ENCODE measurements at places on chromosomes 7 and 10. TPM values are rescaled to one million over a fixed set of nuclear protein-coding genes. Genes with fewer than 3 reads are reported as not detected.
A peak's percentile ranks its signal among the peaks of the same experiment; 100 is the strongest.

The ACSL5 gene
- total RNA-seq: 0.17 TPM

The TMEM168 gene
- total RNA-seq: 13.1 TPM

The RTKN2 gene
- total RNA-seq: 6.2 TPM

The CELF2 gene
- 9.7 TPM for total RNA-seq

The GPC2 gene
- total RNA-seq: not detected

The DKK1 gene
- total RNA-seq: not detected

The DPYSL4 gene
- total RNA-seq: not detected

The NUP42 gene
- 60.0 TPM for total RNA-seq

The GOLGA7B gene
- 0.33 TPM for total RNA-seq

The HTRA1 gene
- total RNA-seq: 41.7 TPM

The BLVRA gene
- total RNA-seq: 22.0 TPM

The HTR7 gene
- 16.8 TPM for total RNA-seq

The GDF10 gene
- not detected for total RNA-seq

The SFTPA2 gene
- not detected for total RNA-seq

The CPVL gene
- 0.50 TPM for total RNA-seq

GRCh38 chr10:120656107-120656506 lies 195.1 kb upstream of the WDR11 start:
- no peak for DNase-seq

- DNase-seq: no peak
These were observed 81.5 kb upstream of the AFAP1L2 start for GRCh38 chr10:114485696-114486400.

- DNase-seq: peak; percentile 65
These were observed 3.5 kb downstream of the CCDC201 start for GRCh38 chr7:45869426-45869825.

GRCh38 chr10:93494494-93494893 lies 1.9 kb upstream of the CEP55 start:
- no peak for DNase-seq

GRCh38 chr7:89332026-89332425 lies 536.5 kb upstream of the TEX47 start:
- peak; percentile 5 for DNase-seq

DNA sequence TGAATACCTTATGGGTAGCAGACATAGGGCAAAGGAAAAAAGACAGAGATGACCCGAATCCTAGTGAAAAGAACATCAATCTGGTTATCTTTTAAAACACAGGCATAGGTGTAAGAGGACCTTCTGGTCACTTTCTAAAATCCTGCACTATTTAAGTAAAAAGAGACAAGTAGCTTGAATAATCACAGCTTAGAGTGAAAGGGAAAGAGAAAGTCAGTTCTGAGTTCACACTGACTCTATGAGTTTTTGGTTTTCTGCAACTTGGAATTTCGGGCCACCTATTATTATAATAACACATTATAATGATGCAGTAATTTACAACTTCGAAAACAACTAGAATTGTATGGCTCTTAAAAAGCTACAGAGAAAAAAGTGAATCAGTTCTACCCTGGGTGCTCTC lies 247.8 kb downstream of the DOCK4 start:
- no peak for DNase-seq

DNA sequence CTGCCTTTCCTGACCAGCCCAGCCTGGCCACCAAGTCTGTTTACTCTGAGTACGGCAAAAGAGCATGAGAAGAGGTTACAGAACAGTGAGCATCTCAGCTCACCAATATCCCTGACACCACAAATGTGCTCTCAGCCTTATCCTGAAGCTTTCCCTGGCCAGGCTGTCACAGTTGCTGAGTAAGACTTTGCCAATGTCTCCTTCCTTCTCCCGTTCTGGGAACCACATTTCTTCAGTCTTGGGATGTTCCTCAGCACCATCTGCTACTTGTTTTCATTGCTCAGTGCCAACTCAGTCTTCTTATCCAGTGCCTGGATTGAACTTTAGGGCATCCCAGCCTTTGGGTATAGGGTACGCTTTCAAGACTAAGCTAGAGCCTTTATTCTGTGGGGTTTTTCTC lies 7.1 kb upstream of the KCNIP2 start:
- no peak for DNase-seq

DNA sequence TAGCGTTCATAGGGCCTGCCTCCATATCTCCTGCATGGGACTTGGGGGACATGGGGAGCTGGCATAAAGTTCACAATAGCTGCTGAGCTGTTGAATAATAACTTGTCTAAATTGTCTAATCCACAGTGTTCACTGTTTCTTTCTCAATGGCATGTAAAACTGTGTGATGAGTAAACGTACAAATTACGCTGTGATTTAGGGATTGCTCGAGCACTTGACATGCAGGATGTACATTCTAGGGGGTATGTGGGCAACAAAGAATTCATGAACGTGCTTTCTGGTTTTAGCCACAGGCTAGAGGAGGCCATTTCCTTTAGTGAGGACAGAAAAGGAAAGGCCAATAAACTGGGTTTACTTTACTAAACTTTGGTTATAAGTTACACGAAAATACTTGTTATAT lies 534.2 kb upstream of the ZWINT start:
- DNase-seq: peak; percentile 2

GRCh38 chr10:76411729-76412435 lies 980.5 kb downstream of the LRMDA start:
- no peak for DNase-seq

DNA sequence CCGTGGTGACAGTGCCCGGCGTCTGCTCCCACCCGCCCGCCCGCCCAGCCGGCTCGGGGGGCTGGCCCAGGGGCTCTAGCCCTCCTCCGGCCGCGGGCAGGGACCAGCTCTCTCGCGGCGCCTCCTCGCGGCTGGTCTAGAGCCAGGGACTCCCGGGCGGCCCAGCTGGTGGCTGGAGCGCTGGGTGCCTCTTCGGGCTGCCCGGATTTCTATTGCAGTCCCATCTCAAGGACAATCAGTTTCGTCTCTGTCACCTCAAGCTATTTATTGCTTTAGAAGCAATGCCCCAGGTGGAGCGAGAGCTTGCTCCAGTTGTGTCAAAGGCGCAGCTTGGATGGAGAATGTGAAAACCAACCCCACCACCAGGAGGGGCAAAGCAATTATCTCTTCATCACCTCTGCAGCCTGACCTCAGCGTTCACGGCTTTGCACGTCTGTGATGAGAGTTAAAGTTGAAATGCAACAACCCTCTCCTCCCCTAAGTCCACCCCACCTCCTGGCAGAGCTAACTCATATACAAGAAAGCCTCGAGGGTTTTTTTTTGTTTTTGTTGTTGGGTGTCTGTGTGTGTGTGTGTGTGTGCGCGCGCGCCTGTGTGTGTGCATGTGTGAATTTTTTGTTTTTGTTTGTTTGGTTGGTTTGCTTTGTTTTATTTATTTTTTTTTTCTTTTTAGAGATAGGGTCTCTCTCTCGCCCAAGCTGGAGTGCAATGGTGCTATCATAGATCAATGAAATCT lies at the start of gene ITGA8:
TSS of gene ITGA8 (minus strand) at position 24 of the 736 bp plus-strand sequence. CDS start 151 bp downstream, outside the sequence.
- no peak for DNase-seq

- no peak for DNase-seq
These were observed 102.4 kb downstream of the EGFR start for GRCh38 chr7:55121249-55121648.

GRCh38 chr10:68261132-68261856 lies 29.4 kb upstream of the ATOH7 start:
- DNase-seq: peak; percentile 11

DNA sequence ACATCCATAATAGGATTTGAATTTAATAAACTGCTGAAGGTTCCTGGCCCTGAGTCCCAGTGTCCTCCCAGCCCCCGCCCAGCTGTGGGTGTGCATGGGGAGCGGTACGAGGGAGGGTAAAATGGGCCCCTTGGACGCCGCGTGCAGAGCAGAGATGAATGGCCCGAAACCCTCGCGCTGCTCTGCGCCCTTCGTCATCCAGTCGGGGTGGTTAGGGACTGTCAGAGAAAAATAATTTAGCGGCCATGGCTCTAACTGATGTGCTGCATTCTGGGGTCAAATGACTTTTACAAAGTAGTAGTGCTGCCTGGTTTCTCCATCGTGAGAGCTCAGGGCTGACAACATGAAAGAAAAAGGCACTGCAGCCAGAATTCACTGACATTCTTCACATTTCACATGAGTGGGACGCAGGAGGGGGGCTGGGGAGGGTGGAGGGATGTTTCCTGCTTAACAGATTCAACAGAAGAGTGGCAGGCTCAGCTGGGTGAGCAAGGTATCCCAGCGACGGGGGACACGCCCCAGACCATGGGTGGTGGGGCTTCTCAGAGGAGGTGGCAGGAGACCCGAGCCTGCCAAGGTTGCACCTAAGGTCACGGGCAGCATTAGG lies 304.5 kb downstream of the WDR37 start:
- no peak for DNase-seq

DNA sequence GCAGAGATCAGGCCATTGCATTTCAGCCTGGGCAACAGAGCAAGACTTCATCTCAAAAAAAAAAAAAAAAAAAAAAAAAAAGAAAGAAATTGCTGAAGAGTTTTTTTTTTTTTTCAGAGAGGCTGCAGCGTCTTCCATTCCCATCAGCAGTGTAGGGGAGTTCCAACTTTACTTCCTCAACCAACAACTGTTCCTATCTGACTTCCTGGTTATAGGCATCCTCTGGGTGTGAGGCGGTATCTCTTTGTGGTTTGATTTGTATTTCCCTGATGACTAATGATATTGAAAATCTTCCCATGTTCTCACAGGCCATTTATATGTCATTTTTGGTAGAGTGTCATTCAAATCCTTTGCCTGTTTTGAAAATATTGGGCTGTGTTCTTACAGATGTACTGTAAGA lies 40.2 kb downstream of the PRTFDC1 start:
- peak; percentile 68 for DNase-seq

GRCh38 chr7:77217474-77218185 lies 18.0 kb upstream of the FGL2 start:
- peak; percentile 23 for DNase-seq

DNA sequence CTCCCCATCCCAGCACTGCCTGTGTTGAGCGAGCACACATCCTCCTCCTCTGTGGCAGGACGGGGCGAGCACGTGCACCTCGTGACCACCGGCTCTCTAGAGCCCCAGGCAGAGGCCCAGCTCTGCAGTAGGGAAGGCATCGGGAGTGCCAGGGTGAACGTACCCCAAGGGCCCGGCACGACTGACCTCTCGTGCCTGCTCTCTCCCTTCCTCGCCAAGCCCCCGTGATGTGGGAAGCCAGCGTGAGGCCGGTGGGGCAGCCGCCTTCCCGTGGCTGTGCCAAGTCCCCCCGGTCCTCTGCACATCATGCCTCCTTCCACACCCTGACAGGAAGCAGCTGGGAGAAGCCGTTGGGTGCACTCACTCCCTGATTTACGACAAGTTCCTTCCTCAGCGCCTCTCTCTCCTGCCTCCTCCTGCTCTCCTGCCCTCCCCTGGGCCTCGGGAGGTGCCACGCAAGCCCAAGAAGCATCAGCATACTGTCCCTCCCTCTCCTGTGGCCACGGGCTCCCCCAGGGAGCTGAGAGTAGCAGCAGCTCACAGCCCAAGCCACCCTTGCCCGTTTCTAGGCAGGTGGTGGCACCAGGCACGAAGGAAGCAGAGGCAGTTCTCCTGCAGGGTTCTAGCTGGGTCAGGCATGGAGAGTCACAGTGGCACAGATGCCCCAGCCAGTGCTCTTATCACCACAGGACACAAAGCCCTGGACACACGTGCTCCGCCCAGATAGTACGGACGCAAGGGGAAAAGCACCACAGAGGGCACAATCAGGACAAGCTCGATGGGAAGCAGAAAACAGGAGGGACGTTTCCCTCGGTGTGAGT lies 47.0 kb downstream of the AMZ1 start:
- DNase-seq: no peak

DNA sequence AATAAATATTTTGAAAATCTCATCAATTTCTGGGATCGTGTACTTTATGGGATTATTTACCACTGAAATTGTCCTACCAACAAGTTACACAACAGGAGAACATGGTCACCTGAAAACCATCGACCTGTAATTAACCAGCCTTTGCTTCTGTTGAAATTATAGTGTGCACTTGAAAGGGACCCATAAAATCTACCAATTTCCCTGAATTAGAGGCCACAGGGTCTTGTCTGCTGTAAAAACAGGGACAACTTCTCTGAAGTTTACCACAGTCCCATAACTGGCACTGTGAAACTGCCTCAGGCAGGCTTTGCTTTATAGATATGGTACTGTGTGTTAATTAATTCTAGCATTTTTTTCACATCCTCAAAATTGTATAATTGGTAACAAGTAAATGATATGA lies 37.7 kb downstream of the RAB19 start:
- DNase-seq: no peak

- DNase-seq: peak; percentile 53
These were observed 36.7 kb downstream of the SPAM1 start for GRCh38 chr7:123961771-123962170.

GRCh38 chr10:100829933-100830727 lies 82.6 kb upstream of the SLF2 start:
- no peak for DNase-seq

DNA sequence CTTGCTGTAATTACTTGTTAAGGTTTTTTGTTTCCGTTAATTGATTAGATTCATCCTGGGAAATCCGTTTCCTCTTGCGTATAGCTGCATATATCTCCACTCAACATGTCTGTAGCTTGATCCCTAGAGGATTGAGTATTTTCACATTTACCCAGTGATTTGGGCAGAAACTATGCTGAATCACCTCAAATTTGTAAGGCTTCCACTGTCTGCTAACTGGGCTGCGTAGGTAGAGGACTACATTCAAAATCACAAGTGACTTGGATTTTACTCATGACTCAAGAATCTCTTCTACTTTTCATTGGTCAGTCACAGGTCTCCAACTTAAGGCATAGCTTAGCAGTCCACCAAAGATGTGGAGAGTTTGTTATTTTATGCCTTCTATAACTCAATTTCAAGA lies 141.8 kb downstream of the POLR1F start:
- DNase-seq: no peak

GRCh38 chr10:75976681-75977080 lies 545.3 kb downstream of the LRMDA start:
- no peak for DNase-seq

GRCh38 chr10:74518061-74518460 lies 308.3 kb upstream of the KAT6B start:
- DNase-seq: no peak

DNA sequence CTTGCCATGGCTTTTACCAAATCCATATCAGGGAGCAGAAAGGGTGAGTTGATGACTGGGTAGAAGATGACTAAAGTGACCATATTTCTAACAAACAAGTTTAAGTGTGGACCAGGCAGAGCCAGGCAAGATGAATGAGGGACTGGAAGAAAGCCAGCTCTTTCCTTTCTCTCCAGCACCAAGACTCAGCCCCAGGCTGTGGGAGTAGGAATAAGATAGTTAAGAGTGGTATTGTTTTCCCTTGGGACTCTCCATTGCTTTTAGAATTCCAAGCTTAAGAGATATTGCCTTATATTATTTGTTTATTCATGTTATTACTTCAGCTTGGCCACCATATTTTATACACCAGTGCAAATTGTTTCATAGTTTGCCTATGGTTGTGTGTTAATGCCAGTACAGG lies 28.8 kb upstream of the TSPAN33 start:
- no peak for DNase-seq

- peak; percentile 49 for DNase-seq
These were observed 2.1 kb downstream of the MXI1 start for GRCh38 chr10:110209454-110209925.

- DNase-seq: no peak
These were observed 30.3 kb downstream of the MKI67 start for GRCh38 chr10:128095753-128096469.
